ENCODE measurements at places on chromosomes 7 and 10.
A peak's percentile ranks its signal among the peaks of the same experiment; 100 is the strongest.

- DNase-seq = no peak
Observed at GRCh38 chr10:100528123-100528886, 1.4 kb downstream of the NDUFB8 start.

DNA sequence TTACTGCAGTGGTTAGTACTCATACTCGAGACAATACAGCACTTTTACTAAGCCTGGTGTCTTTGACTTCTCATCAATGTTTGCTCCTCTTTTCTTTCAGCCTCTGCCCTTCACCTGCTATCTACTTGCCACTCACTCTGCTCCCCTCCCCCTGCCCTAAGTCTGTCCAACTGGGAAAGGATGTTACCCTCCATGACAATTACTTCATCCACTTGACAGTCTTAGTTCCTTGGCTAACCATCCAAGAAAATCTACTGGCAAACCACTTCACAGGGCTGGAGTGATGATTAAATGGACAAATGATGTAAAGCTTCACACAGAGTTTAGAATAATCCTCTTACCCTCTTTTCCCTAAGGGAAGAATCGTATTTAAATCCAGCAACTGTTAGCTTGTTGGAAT is 8.2 kb upstream of the DLD start:
- DNase-seq = no peak

DNA sequence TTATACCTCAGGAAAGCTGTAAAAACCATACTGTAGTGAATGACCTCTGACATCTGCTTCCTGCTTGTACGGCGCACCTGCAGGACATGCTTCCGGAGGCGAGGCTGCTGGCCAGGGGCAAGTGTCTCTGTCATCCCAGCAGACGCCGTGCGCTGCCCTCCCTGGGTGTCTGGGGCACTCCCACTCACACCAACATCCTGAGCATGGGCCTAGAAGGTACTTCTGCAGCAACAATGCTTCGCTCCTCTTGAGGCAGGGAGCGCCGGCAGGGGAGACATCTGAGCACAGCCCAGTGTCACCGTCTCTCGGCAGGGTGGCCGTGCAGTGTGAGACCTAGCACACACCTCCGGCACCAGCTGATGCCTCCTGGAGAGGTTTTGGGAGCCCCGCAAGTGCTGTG is 269.2 kb downstream of the MAD1L1 start:
- DNase-seq = no peak

- DNase-seq = no peak
Observed at GRCh38 chr10:85950921-85951320, 415.7 kb downstream of the GRID1 start.

DNA sequence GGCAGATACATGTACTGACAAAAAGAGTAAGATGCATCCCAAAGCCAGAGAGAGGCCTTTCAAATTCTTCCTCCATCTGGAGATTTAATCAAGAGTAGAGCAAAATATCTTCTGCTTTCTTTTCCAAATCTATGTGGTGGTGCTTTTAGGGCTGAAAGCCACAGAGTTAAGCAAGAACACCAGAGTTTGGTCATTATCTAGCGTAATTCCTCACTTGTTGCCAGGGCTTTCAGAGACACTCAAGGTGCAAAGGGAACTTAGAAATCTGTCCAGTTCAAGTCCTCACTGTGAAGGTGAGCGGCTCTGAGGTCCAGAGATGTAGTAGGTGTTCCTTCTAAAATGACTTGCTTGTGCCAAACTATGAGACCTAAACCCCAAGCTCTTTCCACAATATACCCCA is 10.9 kb upstream of the NFE2L3 start:
- no peak for DNase-seq

- no peak for DNase-seq
Observed at GRCh38 chr7:96837593-96837992, 127.9 kb upstream of the SEM1 start.

GRCh38 chr7:44538093-44538797 is 2.9 kb downstream of the NPC1L1 start:
- DNase-seq = no peak

- no peak for DNase-seq
Observed at GRCh38 chr10:106226142-106226541, 938.4 kb downstream of the SORCS1 start.

GRCh38 chr10:117429643-117430265 is 54.5 kb upstream of the PDZD8 start:
- no peak for DNase-seq

GRCh38 chr7:117950601-117951260 is 77.5 kb upstream of the CTTNBP2 start:
- DNase-seq = peak; percentile 35

GRCh38 chr7:33422825-33423645 is 293.7 kb downstream of the BBS9 start:
- DNase-seq = no peak

DNA sequence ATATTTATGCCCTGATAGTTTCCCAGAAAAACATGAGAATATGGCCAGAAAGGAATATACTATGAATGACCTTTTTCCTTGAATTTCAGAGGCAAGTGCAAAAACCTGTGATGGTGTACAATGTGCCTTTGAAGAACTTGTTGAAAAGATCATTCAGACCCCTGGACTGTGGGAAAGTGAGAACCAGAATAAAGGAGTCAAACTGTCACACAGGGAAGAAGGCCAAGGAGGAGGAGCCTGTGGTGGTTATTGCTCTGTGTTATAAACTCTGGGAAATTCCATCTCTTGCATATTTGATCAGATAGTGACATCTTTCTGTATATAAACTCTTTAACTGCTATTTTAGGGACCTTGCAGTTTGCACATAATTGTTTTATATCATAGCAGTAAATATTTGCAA is 33.7 kb downstream of the RAB18 start:
- DNase-seq = no peak

GRCh38 chr7:10644849-10645248 is 328.8 kb upstream of the PHF14 start:
- no peak for DNase-seq

GRCh38 chr7:43700059-43700501 is 29.2 kb downstream of the COA1 start:
- DNase-seq = peak; percentile 4

DNA sequence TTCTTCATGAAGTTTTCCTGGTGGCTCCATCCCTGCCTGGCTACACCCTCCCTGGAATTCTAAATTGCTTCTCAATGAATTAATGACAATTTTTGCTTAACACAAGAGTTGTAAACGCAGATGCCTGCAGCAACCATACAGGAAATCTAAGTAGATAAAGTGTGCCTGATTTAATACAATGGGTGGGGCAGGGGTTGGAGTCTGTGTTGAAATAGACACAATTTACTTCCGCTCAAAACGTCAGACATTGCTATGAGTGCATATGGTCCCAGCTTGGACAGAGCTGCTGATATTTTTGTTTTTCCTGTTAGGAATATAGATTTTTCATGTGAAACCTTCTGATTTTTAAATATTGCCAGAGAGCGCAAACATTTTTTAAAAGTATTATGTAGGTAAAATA is 1235.0 kb upstream of the SORCS1 start:
- DNase-seq = no peak

- DNase-seq = no peak
Observed at GRCh38 chr7:114431189-114431588, 16.6 kb downstream of the FOXP2 start.

- no peak for DNase-seq
Observed at GRCh38 chr7:102024005-102024768, 206.8 kb downstream of the CUX1 start.

Measured in GDM1 (cell line).